ENCODE measurements at places on chromosomes 16 and 17. TPM values are rescaled to one million over a fixed set of nuclear protein-coding genes. Genes with fewer than 3 reads are reported as not detected.

The HOXB7 gene
- total RNA-seq = 24.9 TPM

The SMPD3 gene
- not detected for total RNA-seq

The SEZ6L2 gene
- total RNA-seq = 12.8 TPM

The SUZ12 gene
- total RNA-seq = 10.1 TPM

The CCDC200 gene
- total RNA-seq = not detected

The SALL1 gene
- total RNA-seq = 17.4 TPM

The KRT34 gene
- 15.1 TPM for total RNA-seq

The KRT33B gene
- 0.29 TPM for total RNA-seq

The SPHK1 gene
- 54.5 TPM for total RNA-seq

The KRTAP4-3 gene
- total RNA-seq = not detected

The CHAD gene
- total RNA-seq = not detected

The RNU2-1 gene
- not detected for total RNA-seq

The IQCK gene
- total RNA-seq = 8.5 TPM

The KIAA0753 gene
- total RNA-seq = 15.7 TPM

The OGFOD1 gene
- 54.9 TPM for total RNA-seq

The GPRC5C gene
- 61.7 TPM for total RNA-seq

The SLC22A31 gene
- not detected for total RNA-seq

The SLX4 gene
- total RNA-seq = 6.9 TPM
